HFFc6 (cell line): ENCODE measurements at places on chromosomes 2 and 18.

- peak; percentile 60 for DNase-seq
Measured at GRCh38 chr18:8389391-8390340, 219.6 kb upstream of the RAB12 start.

DNA sequence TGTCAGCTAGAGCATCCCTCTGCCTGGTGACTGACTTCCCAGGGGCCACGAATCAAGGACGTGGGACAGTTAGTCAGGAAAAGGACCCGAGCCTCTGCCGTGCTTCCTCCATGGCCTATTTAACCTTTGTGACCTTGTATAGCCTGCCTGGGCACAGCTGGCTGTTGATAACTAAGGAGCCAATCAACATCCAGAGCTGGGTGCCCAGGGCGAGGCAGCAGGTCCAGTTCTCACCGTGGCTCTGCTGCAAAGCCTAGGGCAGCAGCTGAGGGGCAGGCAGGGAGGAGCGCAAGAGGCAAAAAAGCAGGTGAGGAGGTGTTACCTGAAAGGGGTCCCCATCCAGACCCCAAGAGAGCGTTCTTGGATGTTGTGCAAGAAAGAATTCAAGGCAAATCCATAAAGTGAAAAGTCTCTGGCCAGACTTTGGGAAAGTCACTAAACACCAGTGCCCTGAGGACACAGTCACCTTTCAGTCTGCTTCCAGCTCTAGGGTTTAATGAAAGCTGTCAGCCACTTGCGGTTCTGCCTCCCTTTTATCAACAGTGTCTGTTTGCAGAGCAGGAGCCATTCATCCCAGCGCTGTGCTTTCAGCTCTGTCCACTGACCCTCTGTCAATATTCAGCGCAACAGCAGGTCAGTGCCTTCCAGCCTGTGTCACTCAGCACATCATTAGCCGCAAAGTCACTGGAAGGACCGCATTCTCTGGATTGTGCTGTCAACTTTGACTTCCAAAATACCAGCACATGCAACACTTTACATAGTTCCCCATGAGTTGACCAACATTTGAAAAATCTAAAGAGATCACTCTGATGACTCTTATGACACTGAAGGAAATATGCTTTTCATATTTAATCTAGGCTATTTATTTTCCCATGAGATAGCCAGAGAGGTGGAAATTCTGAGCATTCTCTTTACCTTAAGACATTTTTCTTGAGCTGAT, 38.6 kb upstream of the ASAP2 start:
- DNase-seq = no peak

GRCh38 chr2:113219889-113220641, 46.3 kb downstream of the PSD4 start:
- no peak for DNase-seq

DNA sequence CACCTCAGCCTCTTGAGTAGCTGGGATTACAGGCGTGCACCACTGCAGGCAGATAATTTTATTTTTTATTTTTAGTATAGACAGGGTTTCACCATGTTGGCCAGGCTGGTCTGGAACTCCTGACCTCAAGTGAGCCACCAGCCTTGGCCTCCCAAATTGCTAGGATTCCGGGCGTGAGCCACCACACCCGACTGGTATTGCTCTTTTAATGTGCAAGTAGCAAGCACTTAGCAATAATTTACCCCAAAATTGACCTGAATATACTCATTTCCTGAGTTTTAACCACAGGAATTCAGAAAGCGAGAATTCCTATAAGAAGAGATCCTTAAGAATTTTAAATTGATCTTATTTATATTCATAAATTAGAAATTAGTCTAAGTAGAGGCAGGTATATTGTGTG, 169.1 kb downstream of the CDH2 start:
- peak; percentile 30 for DNase-seq

GRCh38 chr2:25378731-25379490, 37.2 kb upstream of the DNMT3A start:
- peak; percentile 33 for DNase-seq

GRCh38 chr2:177231270-177231669, 18.7 kb downstream of the HNRNPA3 start:
- no peak for DNase-seq

- DNase-seq = no peak
Measured at GRCh38 chr18:41972067-41972925, 17.3 kb downstream of the PIK3C3 start.

DNA sequence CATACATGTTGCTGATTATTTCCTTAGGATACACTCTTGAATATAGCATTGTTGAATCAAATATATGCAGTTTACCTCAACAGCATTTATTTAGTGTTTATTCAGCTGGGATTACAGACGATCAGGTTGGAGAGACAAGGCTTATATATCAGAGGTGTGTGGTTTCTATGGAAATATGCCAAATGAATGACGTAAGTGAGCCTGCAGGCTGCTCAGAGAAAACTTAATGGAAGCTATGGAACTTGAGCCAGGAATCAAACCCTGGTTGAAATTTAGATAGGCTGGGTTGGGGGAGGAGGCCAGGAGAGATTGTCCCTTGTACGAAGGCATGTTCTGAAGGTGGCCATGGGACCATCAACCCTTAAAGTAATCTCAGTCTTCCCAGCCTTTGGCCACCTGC, 79.5 kb downstream of the INPP4A start:
- DNase-seq = no peak

GRCh38 chr2:39665811-39666490, at the start of gene TMEM178A:
Gene TMEM178A, plus strand, starts transcription at chr2:39665917. Its CDS starts 58 bp downstream, at chr2:39665975.
- DNase-seq = no peak

DNA sequence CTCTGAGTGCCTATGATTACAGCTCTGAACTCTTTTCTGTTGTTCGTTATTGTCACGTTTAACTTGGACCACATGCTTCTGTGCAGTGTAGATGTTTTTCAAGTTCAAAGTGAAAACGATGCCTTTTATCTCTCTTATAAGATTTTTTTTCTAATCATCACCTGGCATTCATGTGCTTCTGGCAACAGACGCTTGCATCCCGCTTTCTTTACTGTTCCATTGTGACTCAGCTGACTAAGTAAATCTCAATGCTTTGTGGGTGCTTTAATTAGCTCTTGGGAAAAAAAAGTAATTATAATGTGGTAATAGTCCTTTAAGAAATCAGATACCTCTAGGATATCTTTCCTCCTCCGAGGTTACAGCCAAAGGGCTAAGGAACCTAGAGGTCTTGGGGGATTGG, 31.2 kb upstream of the RMP24 start:
- DNase-seq = no peak

- DNase-seq = no peak
Measured at GRCh38 chr2:174881678-174882077, 117.4 kb upstream of the CHRNA1 start.

GRCh38 chr18:76209597-76209996, 285.4 kb downstream of the ZNF516 start:
- DNase-seq = peak; percentile 40

- no peak for DNase-seq
Measured at GRCh38 chr2:127421871-127422558, 3.8 kb downstream of the PROC start.

DNA sequence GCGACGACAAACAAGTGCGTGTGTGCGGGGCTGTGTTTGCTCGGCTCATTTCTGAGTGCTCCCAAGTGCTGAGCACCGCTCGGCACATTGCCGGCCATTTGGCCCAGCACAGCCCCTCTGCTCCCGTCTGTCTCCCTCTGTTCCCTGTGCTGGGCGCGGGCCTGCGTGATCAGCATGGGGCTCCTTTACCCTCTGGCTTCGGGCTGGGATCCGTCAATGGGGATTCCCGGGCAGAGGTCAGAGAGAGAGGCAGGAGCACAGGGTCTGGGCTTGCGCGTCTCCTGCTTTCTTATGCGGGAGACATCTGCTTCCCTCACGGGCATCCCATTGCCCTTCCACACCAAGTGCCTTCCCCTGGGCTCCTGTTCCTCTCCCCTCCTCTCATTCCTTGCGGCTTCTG, 234.0 kb downstream of the ACKR3 start:
- no peak for DNase-seq

GRCh38 chr2:109601783-109602182, 12.0 kb downstream of the SEPTIN10 start:
- DNase-seq = no peak
